Astrocyte (in vitro differentiated cells and primary cell): ENCODE measurements at places on chromosomes 2 and 18.
A peak's percentile ranks its signal among the peaks of the same experiment; 100 is the strongest.

GRCh38 chr2:15798701-15799431, 141.5 kb upstream of the MYCN start:
- peaks cover 2% of the 10 kb centered on the region for H3K27me3 ChIP-seq
- no peak overlapping the region for H3K4me3 ChIP-seq
- H3K36me3 ChIP-seq: no peaks in the 10 kb centered on the region

- H3K27ac ChIP-seq: no peak overlapping the region
- H3K36me3 ChIP-seq: no peaks in the 10 kb centered on the region
- H3K4me1 ChIP-seq: no peaks in the 10 kb centered on the region
- no peak overlapping the region for H3K4me3 ChIP-seq
Observed at GRCh38 chr2:169909376-169909775, 82.1 kb downstream of the UBR3 start.

DNA sequence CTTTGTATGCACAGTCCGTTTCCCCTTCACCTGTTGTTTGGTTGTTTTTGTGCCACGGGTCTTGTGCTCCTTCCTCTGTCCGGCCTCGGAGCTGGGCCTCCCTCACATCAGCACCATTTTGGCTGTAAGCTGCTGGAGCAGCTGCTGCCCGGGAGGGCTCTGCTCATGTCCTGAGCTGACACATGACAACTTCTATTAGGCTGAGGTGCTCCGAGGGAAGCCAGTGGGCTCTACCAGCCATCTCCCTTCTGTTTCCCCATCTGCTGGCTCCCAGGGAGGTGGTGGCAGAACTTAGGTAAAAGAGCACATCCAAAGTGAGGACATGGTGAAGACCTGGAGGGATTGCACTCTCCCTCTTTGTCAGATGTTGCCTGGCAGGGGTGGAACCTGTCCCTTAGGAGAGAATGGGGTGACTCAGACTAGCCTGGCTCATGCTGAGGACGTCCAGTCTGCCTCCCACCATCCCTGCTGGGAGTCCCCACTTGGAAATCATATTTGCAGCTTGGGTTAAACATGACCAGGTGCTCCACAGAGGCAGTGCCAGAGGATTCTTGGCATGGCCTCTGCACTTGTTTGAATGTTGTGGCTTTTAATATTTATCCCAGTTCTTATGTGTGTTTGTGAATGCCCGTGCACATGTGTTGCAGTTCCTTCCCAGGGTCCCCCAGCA, 49.8 kb upstream of the TNP1 start:
- no peak overlapping the region for H3K4me3 ChIP-seq
- no peaks in the 10 kb centered on the region for H3K27me3 ChIP-seq
- H3K27ac ChIP-seq: no peak overlapping the region
- no peak for DNase-seq

DNA sequence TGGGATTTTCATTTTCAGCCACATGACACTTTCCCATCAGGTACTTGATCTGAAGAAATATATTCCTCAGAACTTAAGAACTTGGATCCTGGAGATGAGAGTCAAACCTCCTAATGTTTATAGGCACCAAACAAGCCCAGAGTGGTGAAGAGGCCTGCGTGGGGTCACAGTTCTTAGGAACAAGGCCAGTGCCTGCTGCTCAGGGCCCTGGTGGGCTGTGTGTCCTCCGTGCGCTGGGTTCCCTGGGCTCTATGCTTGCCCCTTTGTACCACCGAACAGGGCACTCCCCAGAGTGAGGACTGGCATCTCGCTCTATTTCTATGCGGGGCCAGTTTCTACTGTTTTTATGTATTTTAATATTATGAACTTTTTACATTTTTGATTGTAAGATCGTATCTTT, 76.0 kb upstream of the RBM44 start:
- H3K4me1 ChIP-seq: peaks cover 44% of the 10 kb centered on the region
- no peaks in the 10 kb centered on the region for H3K27me3 ChIP-seq
- peaks cover 11% of the 10 kb centered on the region for H3K36me3 ChIP-seq
- DNase-seq: no peak

DNA sequence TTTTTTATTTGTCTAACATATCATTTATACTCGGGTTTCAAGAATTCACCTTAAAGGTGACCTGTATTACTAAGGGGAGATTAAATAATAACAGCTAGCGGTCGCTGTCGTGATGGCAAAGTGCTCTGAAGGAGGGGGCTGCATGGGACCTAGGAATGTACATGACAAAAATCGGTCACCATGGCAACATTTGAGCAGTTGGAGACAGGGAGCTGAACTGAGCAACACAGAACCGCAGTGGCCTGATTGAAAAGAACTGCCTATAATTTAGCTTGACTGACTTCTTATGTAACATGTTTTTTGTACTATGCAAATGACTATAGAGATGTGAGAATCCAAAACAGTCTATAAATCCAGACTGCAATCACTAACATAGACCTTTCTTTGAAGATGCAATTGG, 34.3 kb upstream of the EPHA4 start:
- H3K36me3 ChIP-seq: no peaks in the 10 kb centered on the region
- no peak overlapping the region for H3K27ac ChIP-seq
- no peaks in the 10 kb centered on the region for H3K4me1 ChIP-seq
- no peak for DNase-seq
- H3K27me3 ChIP-seq: peaks cover 3% of the 10 kb centered on the region

DNA sequence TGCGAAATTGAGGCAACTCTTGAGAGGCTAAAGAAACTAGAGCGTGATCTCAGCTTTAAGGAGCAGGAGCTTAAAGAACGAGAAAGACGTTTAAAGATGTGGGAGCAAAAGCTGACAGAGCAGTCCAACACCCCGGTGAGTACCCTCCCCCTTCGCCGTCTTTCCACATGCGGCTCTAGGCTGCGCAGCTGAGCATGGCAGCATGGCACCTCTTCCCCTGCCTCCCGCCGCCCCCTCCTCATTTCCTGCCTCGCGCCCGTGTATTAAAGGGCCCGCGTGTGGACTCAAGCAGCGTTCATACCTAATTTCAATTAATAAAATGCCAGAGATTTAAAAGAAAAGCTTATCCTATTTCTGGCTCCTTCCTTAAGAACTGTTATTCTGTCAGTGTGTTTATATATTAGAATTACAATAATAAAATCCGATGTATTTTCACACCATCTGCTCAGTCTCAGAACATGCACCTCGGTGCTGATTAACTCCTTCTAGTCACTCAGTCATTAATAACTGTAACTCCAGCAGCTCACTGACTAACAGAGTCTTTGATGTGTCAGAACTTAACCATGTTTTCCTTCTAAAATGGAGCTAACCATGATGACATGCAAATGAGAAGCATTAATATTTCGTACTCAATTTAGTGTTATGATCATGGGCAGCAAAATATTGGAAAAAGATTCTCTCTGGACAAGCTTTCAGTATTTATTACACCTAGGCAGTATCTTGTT, 137.4 kb upstream of the CDCA7 start:
- peak; percentile 46 for DNase-seq
- no peak overlapping the region for H3K27ac ChIP-seq
- no peak overlapping the region for H3K4me3 ChIP-seq
- no peaks in the 10 kb centered on the region for H3K27me3 ChIP-seq

- no peaks in the 10 kb centered on the region for H3K36me3 ChIP-seq
- no peaks in the 10 kb centered on the region for H3K27me3 ChIP-seq
- peaks cover 24% of the 10 kb centered on the region for H3K4me1 ChIP-seq
- H3K4me3 ChIP-seq: peak within 1 kb of the TSS; percentile 67
- H3K27ac ChIP-seq: no peak within 1 kb of the TSS
Observed at GRCh38 chr2:240567872-240568677, at the start of gene RNPEPL1. TSS of gene RNPEPL1 (plus strand) at chr2:240568484. CDS start at chr2:240568587, 103 bp downstream.

- H3K4me1 ChIP-seq: no peaks in the 10 kb centered on the region
- H3K36me3 ChIP-seq: no peaks in the 10 kb centered on the region
- H3K27me3 ChIP-seq: no peaks in the 10 kb centered on the region
- no peak overlapping the region for H3K4me3 ChIP-seq
- no peak overlapping the region for H3K27ac ChIP-seq
Observed at GRCh38 chr18:62828852-62829251, 113.5 kb downstream of the PHLPP1 start.

- peak overlapping the region; percentile 87 for H3K27ac ChIP-seq
- no peaks in the 10 kb centered on the region for H3K27me3 ChIP-seq
- H3K36me3 ChIP-seq: no peaks in the 10 kb centered on the region
- peak overlapping the region; percentile 27 for H3K4me3 ChIP-seq
Observed at GRCh38 chr2:34105006-34105767, 506.1 kb upstream of the FAM98A start.

DNA sequence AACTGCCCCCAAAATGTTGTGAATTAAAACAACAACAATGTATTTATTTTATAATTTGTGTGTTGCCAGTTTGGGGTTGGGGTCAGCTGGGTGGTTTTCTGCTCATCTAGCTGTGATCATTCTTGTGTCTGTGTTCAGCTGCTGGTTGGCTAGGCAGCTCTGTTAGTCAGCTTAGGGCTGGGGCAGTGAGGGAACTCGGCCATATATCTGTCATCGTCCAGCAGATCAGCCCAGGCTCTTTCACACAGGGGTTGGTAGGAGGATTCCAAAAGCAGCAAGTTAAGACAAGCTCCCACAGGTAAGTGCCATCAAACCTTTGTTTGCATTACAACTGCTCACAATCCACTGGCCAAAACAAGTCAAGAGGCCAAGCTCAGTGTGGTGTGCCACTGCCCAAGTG, 121.5 kb downstream of the LPIN1 start:
- no peak for DNase-seq
- H3K27ac ChIP-seq: no peak overlapping the region
- H3K4me3 ChIP-seq: no peak overlapping the region
- no peaks in the 10 kb centered on the region for H3K36me3 ChIP-seq
- no peaks in the 10 kb centered on the region for H3K27me3 ChIP-seq

- H3K4me1 ChIP-seq: no peaks in the 10 kb centered on the region
- no peak for DNase-seq
- no peak overlapping the region for H3K4me3 ChIP-seq
- H3K27ac ChIP-seq: no peak overlapping the region
- H3K27me3 ChIP-seq: no peaks in the 10 kb centered on the region
Observed at GRCh38 chr2:45269149-45269793, 260.0 kb upstream of the SIX2 start.
